Activated naive CD8-positive, alpha-beta T cell treated with anti-CD3 and anti-CD28 coated beads, Interleukin-2, amount 10 ng/mL, durations not matched to agents 7 days and 5 days (primary cell): ENCODE measurements at places on chromosomes 6 and 20. TPM values are rescaled to one million over a fixed set of nuclear protein-coding genes. Genes with fewer than 3 reads are reported as not detected.
A peak's percentile ranks its signal among the peaks of the same experiment; 100 is the strongest.

- no peak for DNase-seq
Observed at GRCh38 chr6:161890133-161890831, 616.4 kb upstream of the AGPAT4 start.

- DNase-seq, result no peak
Observed at GRCh38 chr6:137882225-137882961, 15.3 kb downstream of the TNFAIP3 start.

DNA sequence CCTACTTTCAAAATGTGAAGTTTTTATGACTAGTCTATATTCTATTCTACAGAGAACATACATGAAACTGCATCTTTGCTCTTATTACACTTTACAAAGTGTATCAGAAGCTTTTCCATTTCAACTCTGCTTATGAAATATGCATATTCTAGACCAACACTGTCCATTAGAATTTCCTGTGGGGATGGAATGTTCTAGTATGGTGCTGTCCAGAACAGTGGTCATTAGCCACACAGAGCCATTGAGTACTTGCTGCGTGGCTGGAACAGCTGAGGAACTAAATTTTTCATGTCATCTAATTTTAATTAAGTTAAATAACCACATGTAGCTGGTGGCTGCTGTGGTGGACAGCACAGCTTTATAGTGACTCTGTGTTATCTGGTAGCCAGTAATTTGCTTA is 105.9 kb upstream of the PDE10A start:
- no peak for DNase-seq

GRCh38 chr6:80541181-80541580 is 434.7 kb downstream of the BCKDHB start:
- DNase-seq, result no peak

- no peak for DNase-seq
Observed at GRCh38 chr6:7276199-7276524, 36.8 kb downstream of the SSR1 start.

DNA sequence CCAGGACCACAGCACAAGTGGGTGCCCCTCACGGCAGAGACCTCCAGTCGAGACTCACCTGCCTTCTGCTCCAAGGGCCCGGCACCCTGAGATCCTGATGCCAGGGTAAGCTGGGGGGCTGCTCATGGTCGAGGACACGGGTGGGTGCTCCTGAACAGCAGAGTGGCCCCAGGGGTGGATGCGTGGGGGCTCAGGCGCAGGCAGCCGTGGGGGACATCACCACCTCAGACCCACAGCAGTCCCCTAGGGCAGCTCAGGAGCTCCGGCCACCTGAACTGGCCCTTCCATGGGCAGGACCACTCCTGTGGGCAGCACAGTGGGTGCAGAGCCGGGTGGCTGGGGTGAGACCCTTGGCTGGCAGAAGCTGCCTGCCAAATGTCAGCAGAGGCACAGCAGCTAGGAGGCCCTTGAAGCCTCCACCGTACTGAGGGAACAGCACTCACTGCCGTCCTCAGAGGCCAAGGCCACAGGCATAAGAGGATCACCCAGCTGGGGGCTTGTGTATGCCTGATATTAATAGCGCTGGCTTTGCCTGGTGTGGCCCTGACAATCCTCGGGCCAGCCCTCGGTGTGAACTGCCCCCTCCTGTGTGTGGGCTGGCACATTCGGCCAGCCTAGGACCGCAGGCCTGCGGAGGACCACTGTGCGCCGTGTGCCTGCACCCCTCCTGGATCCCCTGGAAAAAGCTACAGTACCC is 5.4 kb downstream of the UCKL1 start:
- no peak for DNase-seq

DNA sequence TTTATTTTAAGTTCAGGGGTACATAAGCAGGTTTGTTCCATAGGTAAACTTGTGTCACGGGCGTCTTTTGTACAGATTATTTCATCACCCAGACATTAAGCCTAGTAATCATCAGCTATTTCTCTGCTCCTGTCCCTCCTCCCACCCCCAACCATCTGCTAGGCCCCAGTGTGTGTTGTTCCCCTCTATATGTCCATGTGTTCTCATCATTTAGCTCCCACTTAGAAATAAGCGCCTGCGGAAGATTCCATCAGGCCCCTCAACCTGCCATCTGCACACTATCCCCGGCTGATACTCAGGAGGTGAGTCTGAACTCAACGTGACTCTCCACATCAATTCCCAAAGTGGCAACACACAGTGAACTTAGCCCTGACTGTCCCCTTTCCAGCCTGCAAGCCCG is 228.0 kb upstream of the SYNDIG1 start:
- DNase-seq, result no peak

DNA sequence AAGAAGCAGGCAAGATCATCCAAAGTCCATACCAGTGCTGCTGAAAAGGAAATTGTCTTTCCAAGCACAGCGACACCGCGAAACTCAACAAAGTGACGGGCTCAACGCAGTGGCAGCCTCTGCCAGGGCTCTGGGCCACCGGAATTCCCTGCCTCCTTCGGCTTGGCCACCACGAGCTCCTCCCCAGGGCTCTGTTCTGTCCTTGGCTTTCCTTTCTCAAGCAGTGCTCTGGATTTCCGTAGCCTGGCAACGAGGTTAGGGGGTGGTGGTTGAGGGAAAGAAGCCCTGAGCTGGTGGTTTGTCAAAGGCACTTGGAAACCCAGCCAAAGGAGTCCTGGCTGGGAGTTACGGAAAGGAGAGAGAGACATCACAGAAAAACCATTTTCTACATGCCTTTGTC is 31.2 kb downstream of the PRR18 start:
- no peak for DNase-seq

DNA sequence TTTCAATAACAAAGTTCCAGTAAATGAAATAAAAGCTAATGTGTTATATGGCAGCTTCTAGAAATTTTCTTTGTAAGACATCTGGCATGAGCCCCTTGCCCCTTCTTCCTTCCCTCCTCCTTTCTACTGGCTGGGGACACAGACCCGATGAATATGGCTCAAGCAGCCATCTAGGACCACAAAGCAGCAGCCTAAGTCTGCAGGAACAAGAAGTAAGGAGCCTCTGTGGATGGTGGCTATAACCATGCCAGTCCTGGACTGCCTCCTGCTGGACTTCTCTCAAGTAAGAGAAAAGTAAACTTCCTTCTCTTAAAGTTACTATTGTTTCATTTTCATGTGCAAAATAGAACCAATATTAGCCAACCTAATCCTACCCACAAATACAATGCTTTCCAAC is 114.9 kb upstream of the DST start:
- no peak for DNase-seq

DNA sequence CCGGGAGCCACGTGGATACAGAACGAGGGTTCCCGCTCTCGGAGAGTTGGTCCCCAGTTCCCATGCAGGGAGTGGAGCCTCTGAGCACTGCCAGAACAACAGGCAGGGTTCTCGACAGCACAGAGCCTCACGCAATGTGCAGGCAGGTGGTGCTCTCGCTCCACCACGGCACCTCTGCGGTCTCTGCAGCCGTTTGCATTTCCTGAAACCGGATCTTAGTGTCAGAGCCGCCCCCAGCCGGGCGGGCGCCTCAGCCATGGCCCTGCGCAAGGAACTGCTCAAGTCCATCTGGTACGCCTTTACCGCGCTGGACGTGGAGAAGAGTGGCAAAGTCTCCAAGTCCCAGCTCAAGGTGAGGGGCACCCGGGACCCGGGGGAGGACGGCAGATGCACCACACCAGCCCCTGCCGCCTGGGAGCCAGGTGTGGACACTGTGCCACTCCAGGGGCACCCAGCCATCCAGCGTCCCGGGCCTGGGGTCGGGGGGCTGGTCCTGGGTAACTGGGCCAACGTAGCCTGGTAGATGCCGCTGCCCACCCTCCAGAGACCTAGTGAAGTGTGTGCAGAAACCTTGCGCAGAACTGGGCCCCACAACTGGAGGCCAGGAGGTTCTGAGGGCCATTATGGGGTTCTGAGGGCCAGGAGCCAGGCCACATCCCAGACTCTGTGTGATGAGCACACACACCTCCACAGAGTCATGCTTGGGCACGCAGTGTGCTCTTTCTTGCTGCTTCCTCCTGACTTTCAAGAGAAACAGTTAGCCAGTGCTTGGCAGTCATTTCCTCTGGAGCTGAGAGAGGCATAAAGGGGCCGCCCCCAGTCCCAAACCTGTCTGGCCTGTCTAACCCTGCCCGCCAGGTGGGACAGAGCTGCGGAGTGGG is at the start of gene DEF6:
Gene DEF6 (plus strand): TSS at position 218 of the 881 bp plus-strand sequence. CDS start 39 bp downstream, at position 257.
- DNase-seq, result peak; percentile 88

- no peak for DNase-seq
Observed at GRCh38 chr20:14951105-14951504, 613.7 kb upstream of the FLRT3 start.

GRCh38 chr6:135932651-135933050 is 81.2 kb downstream of the PDE7B start:
- DNase-seq, result no peak

GRCh38 chr6:141264101-141264500 is 868.6 kb upstream of the GJE1 start:
- no peak for DNase-seq

DNA sequence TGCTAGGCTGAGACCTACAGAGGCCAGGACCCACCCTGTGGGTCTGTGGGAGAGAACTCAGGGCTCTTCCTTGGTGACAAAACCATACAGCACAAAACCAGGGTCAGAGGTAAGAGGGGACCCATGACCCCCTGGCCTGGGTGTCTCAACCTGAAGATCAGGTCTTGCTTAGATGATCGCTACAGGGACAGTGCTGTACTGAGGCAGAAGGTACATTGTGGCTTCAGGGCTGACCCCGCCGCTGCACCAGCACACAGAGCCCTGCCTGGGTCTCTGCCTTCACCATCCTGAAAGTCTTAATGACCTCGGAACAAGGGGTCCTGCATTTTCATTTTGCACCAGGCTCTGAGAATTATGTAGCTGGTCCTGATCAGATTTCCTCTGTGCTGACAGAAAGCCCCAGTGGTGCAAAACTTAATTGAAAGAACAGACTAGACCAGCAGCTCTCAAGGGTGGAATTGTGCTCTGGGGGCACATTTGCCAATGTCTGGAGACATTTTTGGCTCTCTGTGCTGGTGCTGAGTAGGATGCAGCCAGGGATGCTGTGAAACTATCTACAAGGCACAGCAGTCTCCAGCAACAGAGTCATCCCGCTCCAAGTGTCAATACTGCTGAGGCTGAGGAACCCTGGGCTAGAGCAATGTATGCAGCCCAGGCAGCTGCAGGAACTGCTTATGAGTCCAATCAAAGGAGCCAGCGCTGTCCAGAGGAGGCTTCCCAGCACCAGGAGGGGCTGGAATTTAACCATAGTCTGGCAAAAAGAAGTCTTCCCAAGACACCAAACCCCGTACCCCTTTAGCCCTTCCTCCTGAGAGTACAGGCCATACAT is 254.9 kb downstream of the ERMARD start:
- DNase-seq, result no peak

GRCh38 chr20:40990542-40991120 is 38.0 kb upstream of the TOP1 start:
- DNase-seq, result peak; percentile 70

DNA sequence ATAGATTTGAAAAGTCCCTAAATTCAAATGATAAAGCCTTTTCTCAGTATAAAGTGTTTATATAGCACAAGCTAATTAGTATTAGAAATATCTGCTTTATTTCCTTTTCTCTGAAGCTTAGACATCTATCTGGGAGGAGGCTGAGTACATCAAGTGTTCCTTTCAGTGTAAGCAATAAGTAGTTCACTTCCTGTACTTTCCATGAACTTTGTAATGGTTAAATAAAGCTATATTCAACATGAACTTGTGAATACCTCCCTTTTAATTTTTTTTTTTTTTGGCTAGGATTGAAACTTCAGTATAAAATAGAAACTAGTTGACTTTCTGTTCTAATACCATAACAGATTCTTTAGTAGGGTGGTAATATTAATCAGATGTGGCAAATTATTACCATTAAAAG is 190.9 kb downstream of the CENPW start:
- no peak for DNase-seq

PDSS2 gene
- 12.8 TPM for total RNA-seq

RPS21 gene
- 2,157 TPM for total RNA-seq

CALHM4 gene
- not detected for total RNA-seq

SRMS gene
- total RNA-seq, result not detected
